ENCODE measurements at places on chromosomes 13 and 19.

GRCh38 chr19:35639863-35640262 is 1.7 kb upstream of the ETV2 start:
- DNase-seq: no peak

- no peak for DNase-seq
These were observed 25.9 kb downstream of the IGFL2 start for GRCh38 chr19:46173886-46174480.

GRCh38 chr19:38155453-38155852 is 68.6 kb downstream of the DPF1 start:
- no peak for DNase-seq

DNA sequence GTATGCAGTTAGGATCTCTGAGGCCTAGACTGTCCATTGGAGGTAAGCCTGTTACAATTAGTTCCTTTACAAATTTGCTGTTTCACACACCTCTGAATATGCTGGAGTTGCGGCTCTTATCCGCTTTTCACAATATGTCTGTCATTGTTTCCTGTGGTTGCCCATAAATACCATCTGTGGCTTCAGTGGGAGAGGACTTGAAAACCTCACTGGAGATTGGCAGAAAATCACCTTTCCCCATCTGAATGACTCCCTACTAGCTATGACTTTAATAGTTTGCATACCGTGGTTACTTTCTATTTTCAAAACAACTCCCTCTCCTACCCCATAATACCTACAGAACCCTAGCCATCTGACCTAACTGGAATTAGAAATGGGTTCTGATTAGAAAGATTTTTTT is 454.3 kb downstream of the PCDH17 start:
- DNase-seq: no peak

- DNase-seq: no peak
These were observed 1100.7 kb upstream of the PRR20A start for GRCh38 chr13:56039992-56040391.

- no peak for DNase-seq
These were observed 12.5 kb upstream of the CYP2A6 start for GRCh38 chr19:40862785-40863184.

Measured in stimulated activated CD4-positive, alpha-beta T cell treated with anti-CD3 and anti-CD28 coated beads, Interleukin-1b, Interleukin-23, amount 100 ng/mL, for 48 hours (primary cell).